ENCODE measurements at places on chromosomes 7 and 10.

DNA sequence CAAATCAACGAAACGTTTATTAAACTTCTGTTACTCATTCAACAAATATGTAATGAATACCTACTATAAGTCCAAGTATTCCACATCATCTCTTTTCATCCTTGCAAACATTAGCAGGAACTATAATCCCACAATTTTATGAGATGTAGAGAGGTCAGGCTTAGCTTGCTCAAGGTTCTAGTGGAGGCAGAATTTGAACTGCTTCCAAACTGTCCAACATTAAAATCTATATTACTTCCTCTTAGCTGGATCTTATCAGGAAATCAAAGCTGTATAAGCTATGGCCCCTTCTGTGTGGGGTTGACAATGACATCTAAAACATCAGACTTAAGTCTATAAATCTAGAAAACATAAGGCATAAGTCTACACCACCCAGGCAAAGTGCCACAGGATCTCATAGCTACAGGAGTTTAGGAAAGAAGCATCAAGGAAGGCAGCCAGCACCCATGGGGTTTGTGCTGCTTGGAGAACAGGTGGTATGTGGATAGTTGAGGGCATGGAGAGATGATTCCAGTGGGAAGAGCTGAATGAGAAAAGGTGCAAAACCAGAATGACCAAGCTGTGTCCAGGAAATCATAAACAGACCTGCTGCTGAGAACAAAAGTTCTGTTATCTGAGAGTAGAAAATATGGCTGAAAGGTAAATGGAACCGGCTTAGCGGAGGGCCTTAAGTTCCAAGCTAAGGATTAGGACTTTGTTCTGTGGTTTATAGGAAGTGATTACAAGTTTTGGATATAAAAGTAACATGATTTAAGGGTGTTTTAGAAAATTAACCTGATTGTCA is 34.5 kb downstream of the PAPSS2 start:
- H3K36me3 ChIP-seq: no peaks in the 10 kb centered on the region
- no peak overlapping the region for H3K4me3 ChIP-seq
- no peak for DNase-seq
- no peaks in the 10 kb centered on the region for H3K4me1 ChIP-seq
- H3K27ac ChIP-seq: no peak overlapping the region

DNA sequence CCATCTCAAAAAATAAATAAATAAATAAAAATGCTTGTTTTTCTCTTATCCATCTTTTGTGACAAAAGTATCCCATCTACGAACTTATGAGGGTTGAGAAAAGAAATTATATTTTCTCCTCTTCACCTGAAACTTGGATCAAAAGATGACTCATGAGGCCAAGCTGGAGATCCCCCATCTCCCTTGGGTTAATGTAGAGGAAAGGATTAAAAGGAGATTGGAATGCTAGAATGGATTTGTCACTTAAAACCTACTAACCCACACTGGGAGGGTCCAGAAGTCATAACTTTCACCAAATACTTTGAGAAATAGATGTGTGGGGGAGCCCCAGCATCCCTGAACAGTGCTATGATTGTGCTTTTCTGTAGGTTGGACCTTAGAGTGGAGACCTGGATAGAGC is 46.3 kb upstream of the PIK3CG start:
- peaks cover 7% of the 10 kb centered on the region for H3K4me1 ChIP-seq
- DNase-seq: no peak
- peaks cover under 1% of the 10 kb centered on the region for H3K36me3 ChIP-seq

GRCh38 chr10:108338146-108338545 is 1173.6 kb upstream of the SORCS1 start:
- no peak overlapping the region for H3K4me3 ChIP-seq
- no peaks in the 10 kb centered on the region for H3K27me3 ChIP-seq
- H3K36me3 ChIP-seq: no peaks in the 10 kb centered on the region
- no peaks in the 10 kb centered on the region for H3K4me1 ChIP-seq
- DNase-seq: no peak
- no peak overlapping the region for H3K27ac ChIP-seq

DNA sequence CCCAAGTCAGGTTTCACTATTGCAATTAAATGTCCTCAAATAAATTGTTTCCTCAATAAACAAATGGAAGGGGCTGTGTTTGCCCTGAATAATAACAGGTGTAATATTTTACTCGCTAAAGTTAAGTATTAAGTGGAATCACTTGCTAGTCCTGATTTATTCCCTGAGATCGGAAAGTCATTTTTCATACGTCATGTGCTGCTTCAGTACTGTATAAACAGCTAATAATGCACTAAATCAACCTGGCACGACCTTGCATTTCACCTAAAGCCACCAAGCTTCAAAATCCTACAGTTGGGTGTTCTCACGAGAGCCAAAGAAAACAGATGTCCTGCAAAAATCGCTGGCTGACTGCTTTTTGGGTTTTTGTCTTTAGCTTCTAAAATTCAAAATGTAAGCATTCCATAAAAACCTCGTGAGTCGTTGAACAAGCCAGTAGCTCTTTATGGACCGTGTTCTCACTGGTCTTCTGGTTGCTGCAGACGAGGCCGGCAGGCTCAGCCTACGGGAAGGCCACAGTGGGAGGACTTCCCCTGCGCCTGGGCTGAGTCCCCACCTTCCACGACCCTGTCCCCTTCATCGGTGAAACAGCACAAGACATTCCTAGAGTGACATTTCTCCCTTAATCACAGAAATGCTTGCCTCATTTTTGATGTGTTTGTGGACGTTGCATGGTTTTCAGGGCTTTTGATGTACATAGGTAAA is 17.9 kb upstream of the MNX1 start:
- H3K4me1 ChIP-seq: no peaks in the 10 kb centered on the region
- DNase-seq: no peak
- H3K27ac ChIP-seq: no peak overlapping the region
- no peaks in the 10 kb centered on the region for H3K36me3 ChIP-seq
- peaks cover 54% of the 10 kb centered on the region for H3K27me3 ChIP-seq

DNA sequence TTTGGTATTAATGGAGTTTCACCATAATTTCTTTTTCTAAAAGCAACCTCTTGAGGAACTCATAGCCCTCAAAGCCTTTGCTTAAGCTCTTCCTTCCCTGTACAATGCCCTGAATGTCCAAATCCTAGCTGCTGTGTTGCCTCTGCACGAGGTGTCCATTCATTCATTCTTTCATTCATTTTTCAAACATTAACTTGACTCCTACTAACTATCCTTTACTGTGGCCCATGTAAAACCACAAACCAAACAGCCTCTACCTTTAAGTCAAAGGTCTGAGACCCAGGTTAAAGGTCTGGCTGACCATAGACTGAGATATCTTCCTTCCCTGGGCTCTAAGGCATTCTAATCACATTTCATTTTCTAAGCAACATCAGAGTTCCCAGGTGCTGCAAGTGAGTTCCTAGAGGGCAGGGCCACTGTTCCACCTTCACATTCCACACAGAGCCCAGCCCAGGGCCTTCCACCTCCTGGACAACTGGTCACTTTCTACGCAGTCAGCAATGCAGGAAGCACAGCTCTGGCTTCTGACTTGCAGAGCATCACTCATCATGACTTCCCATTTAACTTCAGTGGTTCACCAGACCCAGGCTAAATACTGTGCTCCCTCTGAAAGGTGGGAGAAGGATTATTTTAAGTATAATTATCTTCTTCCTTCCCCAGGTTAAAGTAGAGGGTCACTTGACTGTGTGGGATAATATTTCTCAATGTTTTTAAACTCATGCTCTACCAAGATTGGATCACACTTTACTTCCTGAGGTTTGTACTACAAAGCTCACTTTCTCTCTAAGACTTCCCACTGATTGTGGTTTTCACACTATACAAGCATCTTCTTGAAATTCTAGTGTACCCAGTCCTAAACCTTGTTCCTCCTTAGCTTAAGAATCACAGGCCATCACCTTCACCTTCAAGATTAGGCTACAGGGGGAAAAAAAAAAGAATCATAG is 19.1 kb downstream of the ATXN7L1 start:
- no peaks in the 10 kb centered on the region for H3K36me3 ChIP-seq
- H3K4me3 ChIP-seq: no peak overlapping the region
- H3K27me3 ChIP-seq: no peaks in the 10 kb centered on the region
- no peak for DNase-seq

All from SJSA1 (cell line).